ENCODE measurements at places on chromosomes 13 and 19.

DNA sequence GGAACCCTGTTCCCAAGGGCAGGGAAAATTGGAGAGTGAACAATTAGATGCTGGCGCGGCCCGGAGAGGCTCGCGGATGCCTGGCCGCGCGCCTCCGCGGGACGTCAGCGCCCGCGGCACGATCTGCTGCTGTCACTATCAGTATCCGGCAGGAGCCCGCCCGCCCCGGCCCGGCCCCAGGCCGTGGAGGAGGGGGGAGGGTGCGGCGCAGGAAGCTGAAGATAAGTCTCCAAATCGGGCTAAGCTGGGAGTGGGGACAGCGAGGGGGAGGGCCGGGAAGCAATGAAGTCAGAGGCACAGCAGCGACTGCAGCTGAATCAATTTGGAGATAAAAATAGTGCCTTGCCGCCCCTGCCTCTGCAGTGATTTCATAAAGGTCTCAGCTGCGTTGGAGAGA is 441.5 kb upstream of the KLF12 start:
- DNase-seq, result peak; percentile 28

GRCh38 chr13:36601186-36601585 is 72.6 kb upstream of the SERTM1 start:
- no peak for DNase-seq

GRCh38 chr19:2060884-2061494 is 9.9 kb upstream of the MKNK2 start:
- DNase-seq, result peak; percentile 79

DNA sequence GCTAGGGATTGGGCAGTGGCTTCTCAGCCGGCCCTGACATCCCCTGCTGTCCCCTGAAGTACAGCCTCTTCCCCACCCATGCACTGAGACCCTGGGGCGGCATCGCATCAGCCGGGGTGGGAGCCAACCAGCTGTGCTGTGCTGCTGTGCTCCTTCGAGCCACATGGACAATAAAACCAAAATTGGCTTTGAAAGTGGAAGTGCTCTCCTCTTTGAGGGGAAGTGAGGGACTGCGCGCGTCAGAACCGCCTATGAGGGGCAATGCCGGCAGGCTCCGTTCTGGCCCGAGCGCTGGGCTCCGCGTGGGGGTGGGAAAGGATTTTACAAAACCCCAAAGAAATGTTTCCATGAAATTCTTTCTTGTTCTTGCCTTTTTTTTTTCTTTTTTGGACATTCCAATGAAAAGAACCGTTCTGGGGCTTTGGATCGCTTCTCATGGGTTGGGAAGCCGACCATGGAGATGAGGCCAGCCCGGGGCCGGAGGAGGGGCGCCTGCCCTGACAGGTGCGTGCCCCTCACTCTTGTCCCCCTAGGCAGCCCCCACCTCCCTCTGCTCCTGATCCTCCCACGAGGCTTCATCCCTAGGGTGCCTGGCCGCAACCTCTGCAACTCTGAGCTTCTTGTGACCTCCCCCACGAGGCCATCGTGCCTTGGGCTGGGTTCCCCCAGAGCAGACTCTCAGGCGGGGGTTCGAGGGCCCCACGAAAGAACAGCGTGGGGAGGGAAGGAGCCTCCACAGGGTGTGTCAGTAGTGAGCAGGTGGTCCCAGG is 22.6 kb downstream of the KLHL26 start:
- DNase-seq, result no peak

DNA sequence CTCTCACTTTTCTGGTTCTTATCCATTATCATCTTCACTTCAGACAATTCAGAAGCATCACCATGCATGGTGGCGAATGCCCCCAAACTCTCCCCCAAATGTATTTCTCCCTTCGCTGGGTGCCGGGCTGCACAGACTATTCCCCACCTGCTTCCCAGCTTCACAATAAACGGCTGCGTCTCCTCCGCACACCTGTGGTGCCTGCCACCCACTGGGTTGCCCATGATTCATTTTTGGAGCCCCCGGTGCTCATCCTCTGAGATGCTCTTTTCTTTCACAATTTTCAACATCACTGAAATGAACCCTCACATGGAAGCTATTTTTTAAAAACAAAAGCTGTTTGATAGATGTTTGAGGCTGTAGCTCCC is 2.8 kb upstream of the F10 start:
- no peak for DNase-seq

- peak; percentile 57 for DNase-seq
Measured at GRCh38 chr19:45448887-45449299, 18.9 kb upstream of the FOSB start.

GRCh38 chr19:18948075-18948975 is 7.3 kb upstream of the HOMER3 start:
- no peak for DNase-seq
